COLO829 (cell line): ENCODE measurements at places on chromosomes 11 and 22.

- no peak for DNase-seq
Measured at GRCh38 chr11:112121981-112122615, 35.4 kb downstream of the SDHD start.

DNA sequence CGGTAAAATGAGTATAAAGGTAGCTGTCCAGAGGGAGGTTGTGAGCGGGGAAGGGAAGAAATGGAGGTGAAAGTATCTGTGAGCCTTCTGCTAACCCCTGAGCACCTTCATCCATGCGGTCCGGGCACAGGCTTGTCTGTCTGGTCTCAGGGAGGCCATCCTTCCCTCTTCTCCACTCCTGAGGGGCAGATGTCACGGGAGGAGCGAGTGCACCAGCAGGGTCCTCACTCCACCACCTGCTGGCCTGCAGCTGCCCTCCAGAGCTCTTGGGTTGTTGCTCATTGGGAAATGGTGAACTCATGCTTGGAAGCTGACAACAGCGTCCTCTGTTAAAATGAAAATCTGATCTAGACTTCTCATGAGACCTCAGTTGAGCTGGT lies 33.8 kb upstream of the WNT11 start:
- DNase-seq: no peak

- DNase-seq: no peak
Measured at GRCh38 chr11:61333550-61334433, 764 bp downstream of the TKFC start.

- DNase-seq: no peak
Measured at GRCh38 chr11:44611687-44612434, 46.4 kb downstream of the CD82 start.

DNA sequence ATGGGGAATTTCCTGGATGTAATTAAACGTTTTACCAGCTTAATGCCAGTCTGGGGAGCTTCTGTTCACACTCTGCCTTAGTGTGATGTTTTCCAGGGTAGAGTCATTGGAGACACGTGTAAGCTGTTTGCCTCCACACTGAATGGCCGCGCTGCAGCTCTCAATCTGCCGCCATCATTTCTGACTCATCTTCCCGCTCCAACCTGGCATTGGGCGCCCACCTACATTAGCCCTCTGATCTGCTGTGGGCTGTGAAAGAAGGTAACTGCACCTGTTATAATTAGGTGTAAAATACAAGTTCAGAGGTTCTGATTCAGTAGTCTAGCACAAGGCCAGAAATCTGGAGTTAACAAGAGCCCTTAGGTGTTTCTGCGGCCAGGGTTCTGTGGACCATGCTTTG lies 54.6 kb downstream of the MN1 start:
- DNase-seq: no peak
